ENCODE measurements at places on chromosomes 2 and 18.

DNA sequence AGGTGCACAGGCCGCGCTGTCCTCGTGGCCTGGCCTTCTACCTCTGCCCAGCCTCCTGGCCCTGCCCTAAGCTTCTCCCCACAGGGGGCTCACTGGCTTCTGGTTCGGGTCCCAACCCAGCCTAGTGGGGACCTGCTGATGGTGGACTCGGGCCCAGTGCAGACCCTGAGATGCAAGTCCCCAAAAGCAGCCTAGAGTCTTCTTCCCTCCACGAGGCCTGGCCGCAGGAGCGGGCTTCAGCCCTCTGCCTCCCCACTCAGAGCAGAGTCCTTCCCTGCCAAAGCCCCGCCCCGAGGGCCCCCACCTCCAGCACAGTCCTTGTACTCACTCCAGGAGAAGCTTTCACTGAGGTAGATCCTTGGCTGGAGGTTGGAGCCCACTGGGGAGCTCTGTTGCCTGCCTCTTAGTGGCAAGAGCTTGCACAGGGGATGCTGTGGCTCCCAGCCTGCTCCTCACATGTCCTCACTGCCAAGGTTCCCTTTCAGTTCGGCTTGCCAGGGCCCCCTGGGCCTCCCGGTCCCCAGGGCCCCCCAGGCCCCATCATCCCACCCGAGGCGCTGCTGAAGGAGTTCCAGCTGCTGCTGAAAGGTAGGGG is 3.6 kb downstream of the ERFE start:
- no peak for DNase-seq

GRCh38 chr2:176123411-176124109 is 1.0 kb downstream of the HOXD9 start:
- no peak for DNase-seq

DNA sequence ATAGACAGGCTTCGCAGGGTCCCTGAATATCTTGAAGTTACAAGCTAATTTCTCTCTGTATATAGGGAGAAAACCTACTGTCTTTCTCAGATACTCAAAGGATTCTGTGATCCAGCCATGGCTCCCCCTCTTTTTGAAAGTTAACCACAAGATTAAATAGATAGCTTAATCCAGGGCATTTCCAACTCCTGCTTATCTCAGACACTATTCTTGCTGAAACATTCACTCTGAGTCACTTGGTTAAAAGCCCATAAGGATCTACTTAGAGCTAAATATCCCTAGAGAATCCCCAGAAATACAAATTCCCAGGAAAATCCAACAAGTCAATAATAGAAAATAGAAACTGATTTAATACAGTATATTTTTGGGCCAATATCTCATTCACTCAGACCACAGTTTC is 179.1 kb upstream of the LYPD1 start:
- DNase-seq, result no peak

- no peak for DNase-seq
Observed at GRCh38 chr2:234979204-234980167, 27.7 kb downstream of the SH3BP4 start.

- no peak for DNase-seq
Observed at GRCh38 chr18:36600548-36600947, 228.3 kb downstream of the TPGS2 start.

- no peak for DNase-seq
Observed at GRCh38 chr18:2240311-2240705, 331.0 kb downstream of the METTL4 start.

GRCh38 chr2:201608021-201608420 is 35.3 kb downstream of the TMEM237 start:
- no peak for DNase-seq

DNA sequence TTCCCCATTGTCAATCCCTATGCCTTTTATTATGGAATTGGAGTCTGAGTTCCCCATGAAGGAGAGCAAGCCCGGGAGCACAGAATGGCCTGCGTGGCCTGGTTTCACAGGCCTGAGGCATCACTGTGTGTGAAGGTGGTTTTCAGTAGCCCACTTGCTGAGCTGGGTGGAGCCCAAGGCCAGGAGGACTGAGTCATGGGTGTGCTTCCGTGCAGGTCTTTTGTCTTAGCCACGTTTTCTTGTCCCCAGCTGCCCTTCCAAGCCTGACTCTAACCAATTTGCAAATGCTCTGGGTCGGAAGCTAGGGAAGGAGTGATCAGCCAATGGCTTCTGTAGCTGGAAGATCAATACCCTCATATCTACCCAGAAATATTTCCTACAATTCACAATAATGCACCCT is 119.2 kb downstream of the MAPK4 start:
- no peak for DNase-seq

GRCh38 chr18:71529703-71530303 is 1014.3 kb downstream of the CBLN2 start:
- no peak for DNase-seq

DNA sequence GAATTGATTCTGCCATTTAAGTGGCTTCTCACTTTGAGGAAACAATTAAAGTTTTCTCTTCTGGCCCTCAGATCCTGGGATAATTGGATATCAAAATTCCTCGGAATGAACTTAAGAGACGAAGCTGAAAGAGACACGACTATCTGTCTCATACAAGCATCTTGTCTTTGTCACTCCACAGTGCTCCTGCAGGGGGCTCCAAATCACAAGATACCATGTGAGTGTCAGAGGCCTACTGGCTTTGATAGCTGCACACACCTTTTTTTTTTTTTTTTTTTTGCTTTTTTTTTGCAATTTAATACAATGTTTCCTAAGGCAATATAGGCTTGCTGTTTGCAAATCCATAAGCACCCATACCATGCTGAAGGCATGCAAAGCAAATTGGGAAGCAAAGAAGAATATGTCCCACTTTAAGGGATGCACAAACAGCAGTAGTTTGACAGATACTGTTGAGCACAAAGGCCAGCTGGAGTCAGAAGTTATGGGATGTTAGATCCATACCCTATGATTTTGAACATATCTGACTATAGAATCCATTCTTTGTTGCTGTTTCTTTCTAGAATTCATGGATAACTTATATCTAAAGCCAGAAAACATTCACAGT is 109.0 kb upstream of the CBLN2 start:
- peak; percentile 22 for DNase-seq

DNA sequence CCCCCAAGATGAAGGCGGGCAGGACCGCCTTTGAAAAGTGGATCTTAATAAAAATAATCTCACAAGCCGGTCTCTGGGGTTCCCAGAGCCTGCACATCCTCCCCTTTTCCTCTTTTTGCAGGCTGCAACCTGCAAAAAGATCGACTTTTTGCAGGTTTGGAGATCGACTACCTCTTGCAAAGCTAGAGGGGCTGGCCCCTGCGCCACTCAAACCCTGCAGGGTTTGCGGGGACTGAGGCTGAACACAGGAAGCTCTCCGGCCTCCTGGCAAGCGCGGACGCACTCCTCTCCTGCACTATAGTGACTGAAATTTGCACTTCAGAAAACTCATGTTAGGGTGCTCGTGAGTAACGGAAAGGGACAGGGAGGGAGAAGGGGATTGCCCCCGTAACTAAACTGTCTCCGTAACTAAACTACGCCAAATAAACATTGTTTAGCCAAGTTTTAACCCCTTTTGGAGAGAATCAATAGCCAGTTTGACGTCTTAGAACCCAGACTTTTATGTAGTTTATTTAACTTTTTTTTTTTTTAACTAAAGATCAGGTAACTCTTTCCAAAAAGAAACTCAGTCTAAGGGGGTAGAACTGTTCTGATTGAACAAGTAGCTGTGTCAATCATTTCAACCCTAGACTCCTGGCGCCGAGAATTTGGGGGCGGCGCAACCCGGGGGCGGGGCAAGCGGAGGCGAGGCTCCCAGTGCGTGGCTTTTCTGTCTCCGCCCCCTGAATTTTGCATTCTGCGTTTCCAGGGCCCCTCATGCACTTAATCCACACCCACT is 2.5 kb downstream of the IGFBP5 start:
- DNase-seq, result no peak

- no peak for DNase-seq
Observed at GRCh38 chr2:8115966-8116365, 565.9 kb upstream of the ID2 start.

All from NT2/D1 (cell line).